ENCODE measurements at places on chromosomes 11 and 22.

DNA sequence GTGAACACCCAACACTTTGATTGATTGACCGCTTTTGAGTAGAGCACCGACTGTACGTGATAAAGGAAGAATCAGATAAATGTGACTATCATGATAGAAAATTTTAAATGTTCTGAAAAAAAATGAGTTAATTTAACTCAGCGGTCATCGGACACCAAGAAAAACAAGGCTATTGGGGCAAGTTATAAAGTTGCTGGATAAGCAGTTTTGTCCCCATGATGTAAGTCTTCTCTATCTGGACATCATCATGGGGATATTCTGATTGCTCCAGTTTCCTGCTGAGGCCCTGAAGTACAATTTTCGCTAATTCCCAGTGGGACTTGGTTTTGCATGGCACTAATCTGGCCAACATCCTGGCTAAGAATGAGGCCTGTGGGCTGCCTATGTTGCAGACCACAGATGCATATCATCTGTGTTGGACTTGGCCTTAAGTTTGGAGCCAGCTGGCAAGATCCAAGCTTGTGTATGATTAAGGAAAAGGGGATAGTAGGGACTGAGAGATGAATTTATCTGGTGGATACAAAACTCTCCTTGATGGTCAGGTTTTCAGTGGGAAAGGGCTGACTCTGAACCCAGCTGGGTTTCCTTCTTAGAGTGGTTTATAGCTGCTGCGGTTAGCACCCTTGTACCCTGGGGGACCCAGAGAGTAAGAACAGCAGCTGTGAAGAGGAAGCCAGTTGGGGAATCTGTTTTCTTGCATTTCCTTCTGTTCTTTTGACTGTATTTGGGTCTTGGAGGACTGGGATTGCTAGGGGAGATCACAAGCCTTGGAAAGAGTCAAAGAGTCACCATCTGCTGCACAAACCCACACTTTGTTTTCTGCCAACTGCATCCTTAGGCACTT lies 118.3 kb downstream of the SEZ6L start:
- no peak for DNase-seq

GRCh38 chr11:77416357-77416756 lies 57.5 kb downstream of the PAK1 start:
- no peak for DNase-seq

DNA sequence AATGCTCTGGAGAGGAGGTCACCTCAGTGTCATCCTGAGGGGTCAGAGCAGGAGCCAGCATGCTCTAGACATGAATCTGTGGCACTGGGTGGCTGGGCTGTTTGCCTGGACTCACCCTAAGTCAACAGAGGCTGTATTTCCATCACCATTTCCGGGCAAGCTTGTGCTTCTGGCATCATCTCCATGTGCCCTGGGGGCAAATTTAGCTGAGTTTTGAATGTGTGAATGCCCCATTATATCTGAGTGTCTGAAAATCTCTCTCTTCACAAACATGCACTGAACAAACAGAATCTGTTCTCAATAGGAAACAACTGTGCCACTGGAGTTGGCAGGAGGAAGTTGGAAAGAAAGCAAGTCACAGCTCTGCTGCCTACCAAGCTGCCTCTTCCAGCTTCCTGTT lies 356.2 kb downstream of the GRM5 start:
- no peak for DNase-seq

GRCh38 chr11:35144136-35144741 lies 5.3 kb downstream of the CD44 start:
- no peak for DNase-seq

DNA sequence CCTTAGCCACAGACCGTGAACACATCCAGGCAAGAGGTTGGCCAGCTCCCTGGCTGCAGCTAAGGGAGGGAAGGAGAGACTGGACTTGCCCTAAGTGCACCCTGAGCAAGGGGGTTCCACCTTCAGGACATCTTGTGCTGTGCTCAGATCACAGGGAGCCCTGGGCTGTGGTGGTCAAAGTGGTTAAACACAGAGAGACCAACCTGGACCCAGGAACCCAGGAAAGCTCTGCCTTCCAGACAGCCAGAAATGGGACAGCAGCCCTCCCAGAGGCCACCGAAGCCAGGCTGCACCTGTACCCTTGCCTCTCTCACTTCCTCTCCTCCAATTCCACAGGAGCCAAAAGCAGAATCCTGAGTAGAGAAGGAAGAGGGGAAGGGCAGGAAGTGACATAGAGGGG lies 105.2 kb upstream of the TMEM45B start:
- no peak for DNase-seq

DNA sequence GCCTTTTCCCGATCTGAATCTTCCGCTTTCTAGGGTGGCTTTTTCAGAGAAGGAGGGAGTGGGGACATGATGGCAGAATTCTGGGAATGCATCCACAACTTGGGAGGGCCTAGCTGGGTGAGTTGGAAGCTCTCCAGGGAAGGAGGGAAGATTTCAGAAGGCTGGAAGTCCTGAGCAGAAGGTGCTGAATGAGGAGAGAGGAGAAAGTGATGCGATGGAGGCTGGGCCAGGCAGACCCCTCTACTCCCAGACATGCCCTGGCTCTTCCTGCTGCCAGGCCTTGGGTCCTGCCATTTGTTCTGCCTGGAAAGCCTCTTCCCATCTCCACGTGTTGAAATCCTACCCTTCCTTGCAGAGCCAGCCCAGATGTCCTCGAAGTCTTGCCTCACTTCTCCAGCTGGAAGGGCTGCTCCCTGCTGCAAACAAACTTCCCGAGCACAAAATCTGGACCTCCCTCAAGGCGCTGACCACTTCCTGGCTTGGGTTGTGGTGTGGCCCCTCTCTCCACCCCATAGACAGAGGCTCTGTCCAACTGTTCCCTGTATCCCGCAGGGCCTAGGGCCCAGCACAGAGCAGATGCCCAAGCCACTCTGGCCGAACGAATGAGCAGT lies 16.8 kb downstream of the LRRC32 start:
- no peak for DNase-seq

GRCh38 chr22:18068381-18068988 lies 9.3 kb upstream of the PEX26 start:
- no peak for DNase-seq

DNA sequence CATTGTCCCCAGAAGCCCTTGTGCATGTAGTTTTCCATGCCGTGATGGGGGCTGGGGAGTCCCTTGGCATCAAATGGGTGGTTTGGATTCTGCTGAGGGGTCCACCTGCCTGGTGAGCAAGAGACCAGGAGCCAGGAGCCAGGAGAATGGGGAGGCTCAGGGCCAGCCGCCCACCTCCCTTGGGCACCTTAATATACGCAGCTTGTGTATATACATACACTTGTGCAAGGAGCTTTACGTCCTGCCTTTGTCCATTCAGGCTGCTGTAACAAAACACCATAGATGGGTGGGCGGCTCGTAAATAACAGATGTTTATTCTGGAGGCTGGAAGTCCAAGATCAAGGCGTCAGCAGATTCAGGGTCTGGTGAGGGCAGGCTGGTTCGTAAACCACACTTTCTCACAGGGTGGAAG lies 62.5 kb downstream of the SMIM38 start:
- DNase-seq: no peak

DNA sequence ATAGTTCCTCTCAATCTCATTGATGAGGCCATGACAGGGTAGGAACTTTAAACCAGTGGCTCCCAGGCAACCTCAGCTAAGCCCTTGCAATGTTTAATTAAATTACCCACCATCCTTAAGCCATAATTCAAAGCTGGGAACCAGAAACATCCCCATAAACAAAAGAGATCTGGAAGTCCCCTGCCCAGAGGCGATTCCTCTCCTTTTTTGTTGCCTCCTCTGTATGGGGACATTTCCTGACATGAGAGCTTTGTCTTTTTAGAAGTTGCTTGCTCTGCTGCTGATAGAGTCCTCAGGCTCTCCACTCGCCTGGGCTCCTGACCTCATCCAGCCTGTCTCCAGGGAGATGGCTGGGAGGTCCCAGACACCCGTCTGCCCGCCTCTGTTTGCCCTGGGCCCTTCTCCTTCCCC lies 3.2 kb downstream of the DTX4 start:
- no peak for DNase-seq

DNA sequence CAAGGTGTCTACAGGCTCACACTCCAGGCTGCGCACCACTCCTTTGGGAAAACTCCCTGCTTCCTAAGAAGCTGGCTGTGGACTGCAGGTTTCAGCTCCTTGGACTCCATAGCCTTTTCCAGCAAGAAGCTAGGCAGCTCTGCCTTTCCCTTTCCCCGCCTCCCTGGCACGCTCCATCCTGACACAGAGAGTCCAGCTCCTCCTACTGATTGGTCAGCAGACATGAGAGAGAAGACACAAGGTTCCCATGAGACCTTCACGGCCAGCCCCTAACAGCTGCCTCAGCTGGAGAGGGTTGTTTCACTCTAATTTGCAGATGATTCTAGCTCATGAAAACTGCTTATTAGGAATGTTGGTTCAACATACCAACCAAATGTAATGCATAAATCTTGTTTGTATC lies 27.6 kb downstream of the TENM4 start:
- no peak for DNase-seq

DNA sequence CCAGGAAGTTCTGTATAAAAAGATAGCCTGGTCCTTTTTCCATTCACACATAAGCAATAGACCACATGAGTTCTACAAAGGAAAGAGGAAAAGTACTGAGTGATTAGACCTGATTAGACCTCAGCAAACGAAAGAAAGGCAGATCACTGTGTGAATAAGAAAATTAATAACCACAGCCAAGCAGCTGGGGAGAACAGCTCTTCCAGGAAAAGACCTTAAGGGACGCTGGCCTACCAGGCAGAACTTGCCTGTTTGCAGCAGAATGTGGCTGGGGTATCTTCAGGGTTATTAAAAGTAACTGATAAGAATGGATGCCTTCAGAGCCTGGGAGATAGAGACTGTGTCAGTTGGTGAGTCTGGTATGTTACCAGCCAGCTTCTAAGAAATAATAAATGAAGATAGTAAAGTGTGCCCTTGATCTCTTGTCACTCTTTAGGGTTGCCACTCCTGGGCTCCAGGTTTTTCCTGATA lies 172.9 kb downstream of the DBX1 start:
- no peak for DNase-seq

- DNase-seq: no peak
Observed at GRCh38 chr11:31817621-31818424, 6.7 kb upstream of the PAX6 start.

DNA sequence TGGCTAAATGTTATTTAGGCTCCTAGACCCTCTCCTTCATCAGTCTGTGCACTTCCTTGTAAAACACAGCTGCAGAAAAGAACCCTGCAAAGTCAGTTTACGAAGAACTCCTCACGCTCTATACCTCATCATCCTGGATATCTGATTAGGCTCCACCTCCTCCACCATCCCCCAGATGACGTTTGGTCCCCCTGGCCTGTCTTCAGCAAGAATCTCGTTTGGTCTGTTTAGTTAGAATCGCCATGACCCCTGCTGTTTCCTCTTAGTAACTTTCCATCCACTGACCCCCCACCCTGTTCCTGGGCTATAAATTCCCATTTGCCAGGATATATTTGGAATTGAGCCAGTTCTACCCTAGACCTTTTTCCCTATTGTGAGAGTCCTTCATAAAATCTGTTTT lies 214.1 kb downstream of the OPCML start:
- DNase-seq: no peak

DNA sequence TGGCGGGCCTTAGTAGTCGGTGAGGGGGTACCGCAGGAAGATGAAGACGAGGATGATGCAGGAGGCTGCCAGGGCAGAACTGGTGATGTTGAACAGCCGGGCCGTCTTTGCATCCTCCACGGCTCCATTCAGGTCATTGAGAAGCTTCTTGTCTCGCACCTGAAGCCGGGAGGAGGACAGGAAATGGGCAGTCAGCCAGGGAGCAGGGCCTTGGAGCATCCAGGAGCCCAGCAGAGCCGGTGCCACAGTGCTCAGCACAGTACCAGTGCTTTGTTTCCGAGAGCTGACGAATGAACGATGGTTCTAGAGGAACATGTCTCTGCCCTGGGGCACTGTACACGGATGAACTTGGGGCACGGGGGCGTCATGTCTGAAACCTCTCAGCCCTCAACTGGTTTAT lies 15.1 kb downstream of the IFITM10 start:
- no peak for DNase-seq

DNA sequence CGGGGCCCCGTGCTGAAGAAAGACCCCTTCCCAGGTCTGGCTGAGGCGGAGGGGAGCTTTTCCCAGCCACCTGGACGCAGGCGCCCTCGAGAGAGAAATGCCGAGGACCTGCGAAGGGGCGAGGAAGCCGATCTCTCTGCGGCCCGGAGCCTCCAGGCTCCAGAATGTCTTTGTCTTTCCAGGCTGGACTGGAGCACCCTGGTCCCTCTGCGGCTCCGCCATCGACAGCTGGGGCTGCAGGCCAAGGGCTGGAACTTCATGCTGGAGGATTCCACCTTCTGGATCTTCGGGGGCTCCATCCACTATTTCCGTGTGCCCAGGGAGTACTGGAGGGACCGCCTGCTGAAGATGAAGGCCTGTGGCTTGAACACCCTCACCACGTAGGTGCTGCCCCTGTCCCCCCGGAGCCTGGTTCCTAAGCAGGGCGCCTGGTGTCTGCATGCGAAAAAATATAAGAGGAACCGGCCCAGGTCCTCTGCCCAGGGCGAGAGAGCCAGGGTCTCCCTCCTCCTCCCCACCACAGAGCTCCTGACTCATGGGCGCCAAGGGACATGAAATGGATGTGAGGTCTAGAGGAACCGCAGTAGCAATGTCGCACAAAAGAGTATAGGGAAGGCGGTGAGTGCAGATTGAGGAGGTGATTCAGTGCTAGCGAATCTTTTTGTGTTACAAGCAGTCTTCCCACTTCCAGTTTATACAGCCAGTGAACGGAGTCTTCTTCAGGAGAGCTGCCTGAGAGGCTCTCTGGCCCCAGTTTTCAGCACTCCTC lies 11.0 kb downstream of the GLB1L2 start:
- no peak for DNase-seq

GRCh38 chr11:123587044-123587443 lies 67.4 kb downstream of the SCN3B start:
- no peak for DNase-seq

GRCh38 chr22:39463931-39464390 lies 7.1 kb downstream of the MGAT3 start:
- DNase-seq: no peak

DNA sequence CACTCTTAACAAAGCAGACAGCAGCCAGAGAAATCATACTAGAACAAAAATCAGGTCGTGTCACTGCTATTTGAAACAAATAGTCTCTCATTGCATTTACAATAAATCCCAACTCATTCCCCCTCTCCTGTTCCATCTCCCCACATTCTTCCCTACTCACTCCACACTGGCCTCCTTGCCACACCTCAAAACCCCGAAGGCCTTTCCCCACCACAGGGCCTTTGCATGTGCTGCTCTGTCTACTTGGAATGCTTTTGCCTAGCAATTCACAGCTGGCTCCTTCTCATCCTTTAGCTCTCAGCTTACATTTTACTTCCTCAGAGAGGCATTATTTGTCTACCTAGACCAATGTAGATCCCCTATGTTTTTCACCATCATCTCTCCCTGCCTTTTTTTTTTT lies 6.3 kb upstream of the THOC5 start:
- no peak for DNase-seq
